Activated naive CD4-positive, alpha-beta T cell treated with Interleukin-2 at 50 U/mL for 16 hours (primary cell): ENCODE measurements at places on chromosomes 6 and 20.

DNA sequence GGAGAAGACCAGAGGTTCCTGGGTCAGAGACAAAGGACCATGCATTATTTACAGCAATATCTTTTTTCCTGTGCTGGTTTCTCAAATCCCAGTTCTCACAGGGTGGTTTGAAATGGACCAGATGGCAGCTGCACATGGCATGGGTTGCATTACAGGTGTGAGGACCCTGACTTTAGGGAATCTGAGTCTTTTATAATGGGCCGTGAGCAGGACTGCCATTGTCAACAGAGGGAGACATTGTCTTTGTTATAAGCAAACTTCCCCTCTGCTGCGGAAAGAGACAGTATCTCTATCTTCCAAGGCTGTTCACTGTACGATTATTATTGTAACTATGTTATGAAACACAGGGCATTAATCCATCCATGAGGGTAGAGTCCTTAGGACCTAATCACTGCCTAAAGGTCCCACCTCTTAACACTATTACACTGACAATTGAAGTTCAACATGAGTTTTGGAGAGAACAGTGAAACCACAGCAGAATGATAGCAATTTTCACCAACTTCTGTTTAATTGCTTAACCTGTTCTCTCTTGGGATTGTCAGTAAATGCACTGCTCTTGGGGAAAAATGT, 156.1 kb upstream of the AGPAT4 start:
- no peak for DNase-seq

DNA sequence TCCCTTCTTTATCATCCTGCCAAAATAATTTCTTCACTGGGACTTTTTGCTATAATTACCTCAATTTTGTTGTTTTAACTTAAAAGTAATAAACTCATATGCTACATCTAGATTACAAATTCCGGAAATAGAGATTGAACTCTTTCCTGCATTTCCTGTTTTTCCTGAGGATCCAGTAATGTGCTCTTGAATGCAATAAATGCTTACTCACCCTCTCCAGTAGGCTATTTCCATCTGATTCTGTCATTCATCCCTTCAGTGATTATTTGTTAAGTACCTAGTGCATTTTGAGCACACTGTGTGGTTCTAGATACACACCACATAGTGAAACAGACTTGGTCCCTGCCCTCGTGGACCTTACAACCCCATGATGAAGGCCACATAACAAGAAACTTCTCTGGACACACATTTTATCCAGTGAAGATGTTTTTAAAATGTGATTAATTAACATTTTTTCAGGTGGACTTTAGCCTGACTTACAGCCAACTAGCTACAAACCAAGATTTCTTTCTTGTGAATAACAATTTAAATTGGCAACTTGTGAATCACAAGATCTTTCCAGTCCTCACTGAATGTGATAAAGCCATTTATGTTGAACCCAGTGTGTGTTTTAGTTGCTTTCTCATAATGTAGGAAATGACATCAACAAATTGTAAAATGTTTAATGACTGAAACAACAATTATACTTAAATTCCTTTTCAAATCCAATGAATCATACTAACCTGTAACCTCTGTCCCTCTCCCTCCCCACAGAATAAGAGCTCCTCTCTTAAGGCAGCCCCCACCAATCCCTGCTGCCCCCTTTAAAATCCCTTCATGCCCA, 272.3 kb downstream of the KHDC1L start:
- DNase-seq, result no peak

- DNase-seq, result no peak
Measured at GRCh38 chr20:56200456-56200855, 48.1 kb upstream of the MC3R start.

DNA sequence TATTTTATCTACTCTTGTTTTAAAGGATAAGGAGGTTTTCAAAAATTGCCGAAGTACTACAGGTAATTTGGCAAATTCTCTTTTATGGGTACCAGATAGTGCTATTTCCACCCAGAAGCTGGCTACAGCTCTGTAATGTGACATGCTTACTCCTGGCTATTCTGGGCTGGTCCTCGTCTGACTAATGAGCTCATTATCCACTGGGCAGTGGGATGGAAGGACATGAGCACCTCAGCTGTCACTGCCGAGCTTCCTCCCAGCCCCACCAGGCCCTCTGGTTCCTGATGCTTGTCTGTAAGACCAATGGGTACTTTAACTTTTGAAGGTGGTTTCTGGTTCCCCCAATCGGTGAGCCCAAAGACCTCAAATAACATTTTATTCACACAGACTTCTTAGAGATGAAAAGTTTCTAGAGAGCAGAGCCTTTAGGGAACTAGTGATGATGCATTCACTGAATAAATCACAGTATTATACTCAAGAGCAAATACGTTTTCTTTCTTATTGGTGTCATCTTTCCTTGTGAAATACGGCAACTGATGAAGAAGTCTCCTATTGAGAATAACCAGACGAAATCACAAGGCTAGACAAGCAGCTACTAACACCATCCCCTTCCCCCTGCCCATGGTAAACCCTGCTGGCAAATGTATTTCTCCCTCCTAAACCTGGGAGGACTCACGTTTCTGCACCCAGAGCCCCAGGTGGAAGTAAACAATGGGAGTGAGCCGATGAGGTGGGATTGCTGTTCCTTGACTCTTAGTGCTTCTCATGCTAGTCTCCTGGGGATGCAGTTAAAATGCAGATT, 80.8 kb downstream of the SLC22A3 start:
- DNase-seq, result no peak
